ENCODE measurements at places on chromosomes 6 and 20. TPM values are rescaled to one million over a fixed set of nuclear protein-coding genes. Genes with fewer than 3 reads are reported as not detected.

SCAND1 gene
- total RNA-seq, result 54.9 TPM

NNAT gene
- not detected for total RNA-seq

EFCAB8 gene
- under 0.01 TPM for total RNA-seq

ZNF165 gene
- total RNA-seq, result 0.16 TPM

PGC gene
- total RNA-seq, result not detected

Measured in bladder microvascular endothelial cell (primary cell).